ENCODE measurements at places on chromosomes 16 and 17.

DNA sequence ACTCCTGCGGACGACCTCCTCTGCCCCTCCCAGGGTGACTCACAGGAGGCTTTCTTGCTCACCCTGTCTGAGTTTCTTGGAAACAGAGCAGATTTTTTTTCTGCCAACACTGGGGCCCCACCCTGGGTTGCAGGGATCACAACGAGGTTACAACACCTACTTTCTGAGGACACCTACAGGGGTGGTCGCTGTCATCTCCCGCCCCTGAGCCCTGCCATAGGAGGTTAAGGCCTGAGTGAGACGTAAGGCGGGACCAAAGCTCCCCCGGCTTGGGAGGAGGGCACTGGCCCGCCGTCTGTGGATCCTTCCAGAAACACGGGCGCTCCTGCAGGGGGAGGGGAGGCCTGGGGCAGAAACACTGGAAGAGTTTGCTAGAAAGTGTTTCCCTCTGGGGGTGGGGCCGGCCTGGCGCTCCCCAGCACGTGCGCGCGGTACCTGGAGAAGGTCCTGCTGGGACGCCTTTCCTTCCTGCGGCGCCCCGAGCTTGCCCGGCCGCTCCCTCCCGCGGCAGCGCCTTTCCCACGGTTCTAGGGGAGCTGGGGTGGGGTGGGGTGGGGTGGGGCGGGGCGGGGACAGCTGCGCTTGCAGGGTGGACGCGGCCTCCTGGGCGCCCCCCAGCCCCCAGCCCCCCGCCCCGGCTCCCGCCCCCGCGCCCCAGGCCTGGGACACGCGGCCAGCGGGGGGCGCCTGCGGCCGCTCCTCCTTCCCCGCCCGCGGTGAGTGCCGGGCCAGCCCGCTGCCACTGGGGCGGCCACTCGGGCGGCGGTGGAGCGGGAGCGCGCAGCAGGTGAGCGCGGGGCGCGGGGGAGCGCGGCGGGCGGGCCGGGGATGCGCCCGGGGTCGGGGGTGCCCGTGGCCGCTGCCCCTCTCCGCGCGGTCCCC, 20.7 kb upstream of the ADCY7 start:
- DNase-seq: peak; percentile 71

DNA sequence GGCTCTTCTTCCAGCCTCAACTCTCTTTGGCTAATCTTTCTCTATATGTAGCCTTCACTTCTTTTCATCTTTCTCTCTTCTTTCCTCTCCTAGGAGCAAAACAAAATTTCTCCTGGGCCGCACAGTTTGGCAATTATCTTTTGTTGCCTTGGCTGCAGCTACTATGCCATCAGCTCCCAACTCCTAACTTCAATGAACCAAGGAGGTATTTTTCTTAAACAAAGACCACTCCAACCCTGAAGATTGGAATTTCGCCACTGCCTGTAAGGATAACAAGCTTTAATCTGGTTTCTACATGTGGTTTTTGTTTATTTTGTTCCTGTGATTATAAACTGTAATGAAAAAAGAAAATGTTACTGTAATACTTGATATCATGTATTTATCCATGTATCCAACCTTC, 2.3 kb upstream of the SCPEP1 start:
- DNase-seq: no peak

DNA sequence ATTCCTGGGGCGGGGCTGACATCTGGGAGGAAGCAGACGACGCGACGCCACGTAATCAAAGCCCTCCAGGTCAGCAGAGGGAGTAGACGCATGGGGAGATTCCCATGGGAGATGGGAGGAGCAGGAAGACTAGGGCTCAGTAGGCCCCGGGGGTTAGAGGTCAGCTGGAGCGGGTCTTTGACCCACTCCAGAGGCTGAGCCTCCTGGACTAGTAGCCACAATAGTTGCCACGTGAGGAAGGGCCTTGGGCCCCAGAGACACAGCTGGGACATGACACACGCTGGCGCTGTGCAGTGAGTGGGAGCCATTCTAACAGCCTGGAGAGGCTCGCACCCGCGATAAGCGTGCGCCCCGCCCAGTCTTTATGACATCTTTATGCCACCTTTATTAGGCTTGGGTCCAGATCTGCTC, 95.7 kb upstream of the AMZ2 start:
- no peak for DNase-seq

GRCh38 chr16:11542069-11542744, 44.5 kb downstream of the LITAF start:
- no peak for DNase-seq

GRCh38 chr17:5226940-5227878, 7.5 kb downstream of the SCIMP start:
- peak; percentile 8 for DNase-seq

DNA sequence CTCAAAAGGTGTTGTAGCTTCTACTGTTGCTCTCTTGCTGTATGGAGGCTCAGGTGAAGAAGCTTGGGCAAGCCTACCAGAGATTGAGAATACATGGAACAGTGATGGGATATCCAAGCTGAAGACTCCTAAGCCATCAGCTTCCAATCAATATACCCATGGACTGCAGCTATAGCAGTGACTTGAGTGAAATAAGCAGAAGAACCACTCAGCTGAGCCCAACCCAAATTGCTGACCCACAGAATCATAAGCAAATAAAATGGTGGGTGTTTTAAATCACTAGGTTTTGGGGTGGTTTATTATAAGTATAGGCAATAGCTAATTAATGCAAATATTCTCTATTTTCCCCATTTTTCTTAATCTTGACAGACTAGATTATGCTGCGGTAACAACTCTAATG, 147.7 kb upstream of the SALL1 start:
- no peak for DNase-seq

GRCh38 chr16:47250983-47251382, 107.2 kb upstream of the NETO2 start:
- no peak for DNase-seq

GRCh38 chr16:27795992-27796614, 246.2 kb downstream of the KATNIP start:
- no peak for DNase-seq

DNA sequence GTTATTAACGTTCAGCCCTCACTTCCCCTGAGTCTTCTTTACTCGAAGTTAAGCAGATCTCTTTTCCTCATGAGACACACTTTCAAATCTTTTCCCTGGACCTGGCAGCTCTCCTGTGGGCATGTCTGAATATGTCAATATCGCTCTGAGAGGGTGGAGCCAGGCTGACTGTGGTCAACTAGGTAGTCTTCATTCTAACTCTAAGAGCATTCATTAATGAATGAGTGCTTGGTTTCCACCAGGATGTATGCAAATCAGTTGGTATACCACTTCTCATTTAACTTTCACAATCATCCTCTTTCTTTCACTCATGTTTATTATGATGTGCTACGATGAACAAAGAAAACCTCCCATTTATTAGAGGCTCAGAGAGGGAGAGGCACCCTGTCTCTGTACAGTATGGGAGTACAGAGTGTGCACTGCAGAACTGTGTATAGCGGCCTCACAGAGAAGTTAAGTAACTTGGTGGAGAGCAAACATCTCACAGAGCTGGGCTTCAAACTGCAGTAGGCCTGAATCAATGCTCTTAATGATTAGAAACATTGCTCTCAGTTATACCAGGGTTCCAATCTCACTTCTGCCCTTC, 39.9 kb downstream of the OTOA start:
- no peak for DNase-seq

DNA sequence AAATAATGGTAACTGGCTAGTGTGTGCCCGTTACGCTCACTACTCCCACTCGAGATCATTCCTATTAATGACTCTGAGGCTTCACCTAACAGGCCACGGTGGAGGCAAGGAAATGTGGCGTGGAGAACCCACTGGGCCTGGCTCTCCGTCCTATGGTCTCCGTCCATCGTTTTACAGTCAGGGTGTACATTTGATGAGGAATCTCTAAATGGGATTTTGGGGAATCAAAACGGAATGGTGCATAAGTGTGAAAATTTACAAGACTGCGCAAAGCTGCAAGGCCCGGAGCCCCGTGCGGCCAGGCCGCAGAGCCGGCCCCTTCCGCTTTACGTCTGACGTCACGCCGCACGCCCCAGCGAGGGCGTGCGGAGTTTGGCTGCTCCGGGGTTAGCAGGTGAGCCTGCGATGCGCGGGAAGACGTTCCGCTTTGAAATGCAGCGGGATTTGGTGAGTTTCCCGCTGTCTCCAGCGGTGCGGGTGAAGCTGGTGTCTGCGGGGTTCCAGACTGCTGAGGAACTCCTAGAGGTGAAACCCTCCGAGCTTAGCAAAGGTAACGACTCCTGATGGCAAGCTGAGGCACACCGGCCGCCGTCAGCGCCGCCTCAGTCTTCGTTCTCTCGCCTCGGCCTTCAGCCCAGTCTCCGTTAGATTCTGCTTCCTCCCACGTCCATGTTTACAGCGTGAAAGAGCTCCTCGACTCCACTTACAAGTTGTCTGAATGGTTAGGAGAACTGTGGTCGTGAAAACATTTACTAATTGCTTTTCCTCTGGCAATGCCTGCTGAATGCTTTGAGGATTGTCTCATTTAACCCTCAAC, at the start of gene RAD51C:
RAD51C (plus strand) TSS at position 364 of the 817 bp plus-strand sequence; CDS start at position 406, 42 bp downstream.
- DNase-seq: peak; percentile 83

DNA sequence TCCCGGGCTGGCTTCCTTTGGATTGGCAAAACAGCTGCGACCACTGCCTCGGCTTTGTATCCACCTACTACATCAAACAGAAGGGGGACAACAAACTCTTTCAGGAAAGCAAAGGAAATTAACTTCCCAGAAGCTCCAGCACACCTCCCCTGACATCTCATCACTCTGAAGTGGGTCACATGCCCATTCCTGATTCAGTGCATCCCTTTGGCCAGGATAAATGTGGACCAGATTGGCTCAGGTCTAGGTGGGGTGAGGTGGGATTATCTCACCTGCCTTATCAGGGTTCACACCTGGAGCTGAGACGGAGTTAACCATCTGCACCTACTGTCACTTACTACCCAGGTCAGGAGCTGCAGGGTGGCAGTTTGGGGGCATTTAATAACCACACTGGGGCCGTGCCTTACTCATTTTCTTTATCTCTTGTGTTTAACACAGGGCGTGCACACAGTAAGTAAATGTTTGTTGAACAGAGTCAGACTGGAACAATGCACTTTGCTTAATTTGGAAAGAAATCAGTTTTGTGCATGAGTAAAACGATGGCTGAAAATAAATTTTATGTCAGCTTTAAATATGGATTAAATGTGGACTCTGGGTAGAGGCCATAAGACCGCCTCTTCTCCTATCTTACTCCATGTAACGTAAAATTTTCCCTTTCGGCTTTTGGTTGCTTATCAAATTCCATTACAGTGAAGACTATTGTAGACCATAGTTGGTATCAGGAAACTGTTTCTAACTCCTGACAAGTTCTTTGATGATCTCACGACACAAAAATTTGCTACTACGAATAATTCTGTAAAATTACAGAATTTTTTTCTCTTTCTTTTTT, 36.0 kb downstream of the IQCK start:
- no peak for DNase-seq

DNA sequence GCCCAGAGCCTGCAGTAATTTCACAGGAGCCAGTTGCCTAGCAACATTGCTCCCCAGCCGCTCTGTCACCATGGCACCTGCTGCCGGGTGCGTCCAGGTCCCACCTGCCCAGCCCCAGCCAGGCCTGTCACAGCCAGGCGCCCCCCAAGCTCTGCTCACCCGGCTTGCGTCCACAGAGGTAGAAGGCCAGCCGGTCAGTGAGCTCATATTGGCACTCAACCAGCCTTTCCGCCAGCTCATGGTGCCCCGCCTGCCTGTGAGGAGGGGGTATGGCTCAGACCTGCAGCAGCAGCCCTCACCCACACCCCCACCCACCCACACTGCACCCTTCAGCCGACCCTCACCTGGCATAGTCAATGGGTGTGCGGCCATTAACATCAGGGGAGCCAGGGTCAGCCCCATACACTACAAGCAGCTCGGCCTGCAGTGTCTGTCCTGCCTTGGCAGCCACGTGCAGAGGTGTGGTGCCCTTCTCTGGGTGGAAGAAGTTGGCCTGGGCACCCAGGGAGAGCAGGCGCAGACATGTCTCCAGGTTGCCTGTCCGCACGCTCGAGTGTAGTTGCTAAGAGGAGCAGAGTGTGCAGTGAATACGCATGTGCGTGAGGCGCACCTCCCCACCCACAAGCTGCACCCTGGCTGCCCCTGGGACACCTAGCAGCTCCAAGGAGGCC, 7.7 kb downstream of the GIT1 start:
- DNase-seq: no peak

- no peak for DNase-seq
Observed at GRCh38 chr16:7653746-7654461, 321.3 kb downstream of the RBFOX1 start.

DNA sequence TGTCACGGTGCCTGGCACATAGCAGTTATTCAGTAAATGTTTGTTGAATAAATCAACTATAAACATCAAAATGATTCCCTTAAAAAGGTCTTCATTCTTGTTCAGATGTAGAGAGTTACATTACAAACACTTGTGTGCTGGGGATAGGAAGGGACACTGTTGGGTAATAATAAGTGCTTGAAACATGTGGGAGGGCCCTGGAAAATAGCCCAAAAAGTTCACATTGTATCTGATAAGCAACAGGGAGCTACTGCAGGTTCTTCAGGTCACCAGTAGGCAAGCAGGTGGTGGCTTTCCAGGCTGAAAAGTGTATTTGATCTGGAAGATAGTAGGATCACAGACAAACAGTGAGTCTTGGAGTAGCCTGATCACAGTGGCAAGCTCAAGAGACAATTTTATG, 19.0 kb upstream of the ZNF652 start:
- no peak for DNase-seq

GRCh38 chr17:74244548-74244947, 29.5 kb upstream of the DNAI2 start:
- DNase-seq: no peak

DNA sequence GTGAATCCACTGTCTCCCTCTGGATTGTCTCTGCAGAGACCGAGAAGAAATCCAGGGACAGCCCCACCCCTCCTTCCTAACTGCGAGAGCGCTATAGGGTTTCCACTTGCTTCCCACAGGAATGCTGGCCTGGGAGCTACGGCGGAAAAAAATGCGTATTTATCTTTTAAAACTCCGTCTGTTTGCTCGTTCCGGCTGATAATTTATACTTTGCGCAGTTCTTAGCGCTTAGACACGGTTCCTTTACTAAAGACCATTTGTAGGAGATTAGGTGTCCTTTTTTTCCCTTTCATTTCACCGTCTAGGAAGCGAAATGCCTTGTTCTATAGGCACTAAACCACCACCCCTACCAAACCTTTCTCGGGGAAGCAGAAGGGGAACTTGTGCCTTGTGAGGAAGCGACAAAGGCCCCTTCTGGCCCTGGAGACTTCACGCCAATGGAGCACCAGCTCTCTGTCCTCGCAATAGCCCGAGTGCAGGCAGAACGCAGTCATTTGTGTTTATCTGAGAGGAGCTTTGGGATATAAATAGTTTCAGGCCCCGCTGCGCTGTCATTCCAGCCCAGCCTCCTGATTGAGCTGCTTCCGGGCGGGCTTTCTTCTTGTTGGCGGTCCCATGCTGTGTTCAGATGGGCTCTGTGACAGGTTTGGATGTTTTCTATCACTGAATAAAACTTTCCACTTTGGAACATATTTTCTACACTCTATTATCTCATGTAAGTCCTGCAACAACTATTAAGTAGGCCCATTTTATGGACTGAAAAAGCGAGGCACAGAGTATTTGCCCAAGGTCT, 791 bp upstream of the SUPT4H1 start:
- no peak for DNase-seq

DNA sequence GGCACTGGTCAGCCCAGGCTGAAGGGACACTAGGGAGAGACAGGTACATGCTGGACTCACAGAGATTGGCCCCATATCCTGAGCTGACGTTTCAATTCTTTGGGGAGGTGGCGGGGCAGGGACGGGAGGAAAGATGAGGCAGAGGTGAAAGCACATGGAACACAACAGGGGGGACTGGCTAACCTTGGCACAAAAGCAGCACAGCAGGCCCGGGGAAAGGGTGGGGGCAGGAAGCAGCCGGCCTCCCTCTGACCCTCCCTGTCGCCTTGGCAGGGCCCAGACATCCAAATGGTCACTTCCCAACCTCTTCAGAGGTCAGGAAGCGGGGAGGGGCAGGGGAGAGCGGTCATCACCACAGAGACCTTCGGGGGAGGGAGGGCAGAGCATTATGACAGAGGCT, 6.6 kb downstream of the VAT1 start:
- no peak for DNase-seq

Measured in stimulated activated CD8-positive, alpha-beta memory T cell treated with anti-CD3 and anti-CD28 coated beads, Interleukin-2, amount 100 ng/mL, for 48 hours (primary cell).